Esophagus squamous epithelium (tissue), 5 donors: ENCODE measurements at places on chromosomes 4 and X. TPM values are rescaled to one million over a fixed set of nuclear protein-coding genes. Genes with fewer than 3 reads are reported as not detected.

DNA sequence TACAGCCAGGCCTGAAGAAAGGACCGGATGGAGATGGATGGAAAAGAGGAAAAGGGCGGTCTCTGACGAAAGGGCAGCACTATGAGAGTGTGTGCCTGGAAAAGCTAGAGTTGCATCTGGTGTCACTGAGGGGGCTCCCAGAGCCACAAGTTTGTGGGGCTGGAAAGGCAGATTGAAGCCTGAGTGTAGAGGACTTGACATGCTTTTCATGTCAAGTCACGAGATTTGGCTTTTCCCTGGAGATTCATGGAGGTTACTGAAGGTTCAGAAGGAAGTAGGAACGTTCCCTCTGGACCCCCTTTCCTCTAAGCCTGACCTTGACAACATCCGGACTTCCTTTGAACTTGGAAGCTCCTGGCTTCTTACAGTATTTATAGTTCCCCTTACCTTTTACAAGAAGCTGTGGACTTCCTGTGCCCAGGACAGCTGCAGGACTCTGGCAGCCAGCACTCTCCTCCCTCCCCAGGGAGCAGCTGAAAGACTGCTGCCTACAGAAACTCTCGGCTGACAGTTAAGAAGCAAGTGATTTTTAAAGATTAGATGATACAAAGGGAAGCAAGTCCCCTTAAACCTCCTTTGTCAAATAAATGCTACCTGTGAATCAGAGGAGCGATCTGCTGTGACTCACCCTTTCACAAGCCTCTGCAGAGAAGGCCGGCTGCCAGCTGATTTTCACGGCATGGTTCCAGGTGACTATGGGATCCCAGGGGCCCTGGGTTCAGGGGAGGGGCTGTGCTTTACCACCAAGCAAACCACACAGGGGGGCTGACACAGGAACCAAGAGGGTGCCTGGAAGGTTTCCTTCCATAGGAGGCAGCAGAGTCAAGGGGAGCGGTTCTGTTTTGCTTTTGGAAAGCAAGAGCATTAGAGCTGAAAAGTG lies 72.9 kb upstream of the STIM2 start:
- H3K4me3 ChIP-seq, result peak overlapping the region; percentile 21
- peaks cover 32% of the 10 kb centered on the region for H3K4me1 ChIP-seq
- peaks cover 90% of the 10 kb centered on the region for H3K27me3 ChIP-seq
- peak overlapping the region; percentile 45 for H3K27ac ChIP-seq
- DNase-seq, result no peak
- H3K36me3 ChIP-seq, result no peaks in the 10 kb centered on the region

GRCh38 chr4:123821861-123822260 lies 425.3 kb downstream of the SPRY1 start:
- H3K27ac ChIP-seq, result no peak overlapping the region
- H3K36me3 ChIP-seq, result no peaks in the 10 kb centered on the region
- DNase-seq, result no peak
- no peaks in the 10 kb centered on the region for H3K4me1 ChIP-seq

DNA sequence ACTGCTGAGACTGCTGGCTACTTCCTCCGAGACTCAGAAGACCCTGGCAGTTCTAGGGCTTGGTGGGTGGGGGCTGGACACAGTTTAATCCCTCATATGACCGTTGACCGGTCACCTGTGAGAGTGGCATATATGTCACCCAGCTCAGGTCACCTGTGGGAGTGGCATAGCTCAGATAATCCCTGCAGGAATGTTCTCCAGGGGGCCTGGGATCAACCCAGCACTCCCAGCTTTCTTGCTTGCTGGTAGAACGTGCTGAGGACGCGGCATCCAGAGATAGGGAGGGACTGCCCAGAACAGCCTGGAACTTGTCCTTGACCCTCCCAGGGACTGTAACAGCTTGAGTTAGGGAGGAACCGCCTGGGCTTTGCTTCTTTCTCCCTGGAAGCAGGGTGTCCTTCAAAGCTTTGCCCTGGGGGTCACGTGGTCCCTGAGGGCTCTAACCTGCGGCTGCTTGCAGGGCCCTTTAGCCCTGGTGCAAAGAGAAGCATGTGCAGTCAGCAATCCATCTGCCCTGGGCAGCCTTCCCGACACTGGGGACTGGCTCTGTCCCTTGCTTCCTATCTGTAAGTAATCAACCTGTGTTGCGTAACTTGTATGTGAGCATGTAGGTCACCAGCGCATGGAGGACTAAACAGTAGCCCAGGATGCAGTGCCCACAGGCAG lies 55.3 kb downstream of the ZFYVE28 start:
- no peak for DNase-seq
- H3K4me1 ChIP-seq, result peaks cover 8% of the 10 kb centered on the region
- no peaks in the 10 kb centered on the region for H3K27me3 ChIP-seq
- H3K36me3 ChIP-seq, result no peaks in the 10 kb centered on the region

DNA sequence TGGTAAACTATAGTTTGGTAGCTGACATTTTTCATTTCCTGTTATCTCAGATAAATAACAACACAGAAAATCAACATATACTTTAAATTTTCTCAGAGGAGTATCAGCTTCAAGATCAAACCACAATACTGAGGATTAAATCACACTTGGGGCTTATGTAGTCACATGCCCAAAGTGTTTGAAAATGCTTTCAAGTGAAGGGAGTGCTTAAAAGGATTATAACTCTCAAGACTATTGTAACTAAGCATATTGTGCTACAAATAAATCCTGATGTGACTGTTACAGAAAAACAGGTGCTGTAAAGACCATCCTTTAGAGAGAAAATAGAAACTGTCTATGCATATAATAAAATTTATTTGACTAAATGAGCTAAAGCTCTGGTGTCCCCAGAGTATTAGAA lies 887.6 kb downstream of the ADGRL3 start:
- H3K27me3 ChIP-seq, result no peaks in the 10 kb centered on the region
- no peak for DNase-seq
- H3K27ac ChIP-seq, result no peak overlapping the region
- H3K4me1 ChIP-seq, result no peaks in the 10 kb centered on the region

The PPP1R2C gene
- total RNA-seq, result not detected

- no peaks in the 10 kb centered on the region for H3K27me3 ChIP-seq
- H3K4me3 ChIP-seq, result no peak overlapping the region
- H3K4me1 ChIP-seq, result peaks cover 36% of the 10 kb centered on the region
- H3K36me3 ChIP-seq, result no peaks in the 10 kb centered on the region
- H3K27ac ChIP-seq, result no peak overlapping the region
- DNase-seq, result no peak
Measured at GRCh38 chr4:139761461-139761860, 95.8 kb downstream of the MGST2 start.

The CTSO gene
- 11.3 TPM for total RNA-seq

The AR gene
- 2.4 TPM for total RNA-seq

GRCh38 chrX:153468008-153468580 lies 2.3 kb downstream of the HAUS7 start:
- no peaks in the 10 kb centered on the region for H3K27me3 ChIP-seq
- no peak overlapping the region for H3K4me3 ChIP-seq
- DNase-seq, result no peak
- no peaks in the 10 kb centered on the region for H3K36me3 ChIP-seq
- peaks cover 43% of the 10 kb centered on the region for H3K4me1 ChIP-seq

GRCh38 chr4:159049780-159050375 lies 53.0 kb upstream of the RAPGEF2 start:
- no peak overlapping the region for H3K4me3 ChIP-seq
- no peaks in the 10 kb centered on the region for H3K36me3 ChIP-seq
- H3K4me1 ChIP-seq, result peaks cover 8% of the 10 kb centered on the region
- no peak for DNase-seq
- no peak overlapping the region for H3K27ac ChIP-seq

The TRO gene
- total RNA-seq, result 7.1 TPM

GRCh38 chr4:41881981-41882624 lies 53.1 kb upstream of the TMEM33 start:
- no peak for DNase-seq
- peak overlapping the region; percentile 62 for H3K4me3 ChIP-seq
- no peaks in the 10 kb centered on the region for H3K36me3 ChIP-seq
- no peak overlapping the region for H3K27ac ChIP-seq

DNA sequence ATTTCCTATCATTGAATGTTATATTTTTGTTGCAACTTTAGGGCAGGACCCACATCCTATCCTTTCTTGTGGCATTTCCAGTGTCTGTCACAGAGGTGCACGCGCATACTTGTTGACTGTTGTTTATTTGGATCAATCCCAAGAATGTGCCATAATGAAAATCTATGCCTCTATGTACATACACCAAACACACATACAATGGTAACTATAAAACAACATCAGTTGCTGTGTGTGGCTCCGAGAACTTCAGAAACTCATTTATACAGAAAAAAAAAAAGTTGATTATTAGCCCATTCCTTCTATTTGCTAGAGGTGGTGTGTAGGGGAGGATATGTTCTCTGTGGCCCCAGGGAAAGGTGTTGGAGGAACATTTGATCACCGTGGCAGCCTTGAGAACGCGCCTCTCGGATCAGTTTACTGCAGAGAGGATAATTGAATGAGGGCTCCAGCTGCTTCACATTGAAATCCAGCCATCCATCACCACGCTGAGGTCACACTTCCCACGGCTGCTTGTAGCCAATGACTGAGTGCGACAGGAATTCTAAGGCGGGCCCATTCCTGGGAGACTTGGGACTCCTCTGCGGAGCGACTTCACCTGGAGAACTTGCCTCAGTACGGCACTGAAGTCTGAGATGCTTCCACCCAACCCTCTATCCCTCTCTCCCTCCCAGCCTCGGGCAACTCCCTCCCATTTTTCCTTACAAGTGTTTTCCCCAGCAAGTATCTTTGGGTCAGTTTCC lies 19.5 kb downstream of the SMPX start:
- H3K27ac ChIP-seq, result no peak overlapping the region
- H3K36me3 ChIP-seq, result no peaks in the 10 kb centered on the region
- no peak for DNase-seq
- no peaks in the 10 kb centered on the region for H3K27me3 ChIP-seq
- no peaks in the 10 kb centered on the region for H3K4me1 ChIP-seq

DNA sequence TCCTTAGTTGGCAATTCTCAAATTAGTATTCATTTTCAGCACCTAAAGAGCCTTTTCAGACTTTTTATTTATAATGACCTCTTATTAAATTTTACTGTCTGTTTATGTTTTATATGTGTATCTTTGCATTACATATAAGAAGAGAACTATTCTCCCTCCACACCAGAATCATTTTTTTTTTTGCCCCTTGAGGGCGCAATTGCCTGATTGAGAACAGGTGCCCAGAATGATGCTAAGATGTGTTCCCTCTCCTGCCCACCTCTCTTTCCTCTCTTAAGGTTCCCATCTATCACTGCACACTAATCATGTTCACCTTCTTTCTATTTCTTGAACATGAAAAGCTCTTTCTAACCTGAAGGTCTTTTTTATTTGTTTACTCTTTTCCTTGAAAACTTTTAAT lies 44.2 kb upstream of the ADAM29 start:
- no peaks in the 10 kb centered on the region for H3K36me3 ChIP-seq
- no peak overlapping the region for H3K27ac ChIP-seq
- no peaks in the 10 kb centered on the region for H3K4me1 ChIP-seq
- no peak for DNase-seq
- no peaks in the 10 kb centered on the region for H3K27me3 ChIP-seq

GRCh38 chrX:51697397-51697796 lies 12.9 kb upstream of the CENPVL1 start:
- DNase-seq, result no peak
- H3K4me3 ChIP-seq, result no peak overlapping the region
- no peaks in the 10 kb centered on the region for H3K36me3 ChIP-seq
- no peaks in the 10 kb centered on the region for H3K4me1 ChIP-seq
- H3K27me3 ChIP-seq, result no peaks in the 10 kb centered on the region

The P2RY10 gene
- total RNA-seq, result 0.38 TPM

The ETFDH gene
- total RNA-seq, result 22.7 TPM

GRCh38 chr4:5827108-5828004 lies 65.5 kb downstream of the CRMP1 start:
- H3K4me3 ChIP-seq, result no peak overlapping the region
- no peak for DNase-seq
- no peaks in the 10 kb centered on the region for H3K27me3 ChIP-seq

DNA sequence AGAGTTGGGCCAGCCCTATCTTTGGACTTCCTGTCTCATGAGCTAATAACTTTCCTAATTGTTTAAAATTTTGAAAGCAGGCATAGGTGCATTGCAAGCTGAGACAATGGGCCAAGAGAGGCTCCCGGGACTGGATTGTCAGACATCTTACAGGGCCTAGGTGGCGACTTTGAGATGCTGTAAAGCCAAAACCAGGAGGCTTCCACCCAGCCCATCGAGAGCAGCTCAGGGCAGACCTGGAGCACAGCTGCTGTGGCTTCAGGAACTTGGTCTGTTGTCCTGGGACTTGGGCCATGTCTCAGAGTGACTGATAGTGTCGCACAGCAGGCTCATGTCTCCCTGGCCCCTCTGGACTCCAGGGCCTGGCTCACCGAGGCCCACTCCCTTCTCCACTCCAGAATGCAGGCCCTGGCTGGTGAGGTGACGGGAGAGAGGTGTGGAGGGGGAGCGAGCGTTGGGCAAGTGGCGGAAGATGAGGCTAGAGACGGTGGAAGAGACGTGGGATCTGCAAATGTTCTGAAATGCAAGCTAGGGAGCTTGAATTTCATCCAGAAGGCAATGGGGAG lies 24.1 kb upstream of the MTM1 start:
- H3K27me3 ChIP-seq, result no peaks in the 10 kb centered on the region
- H3K36me3 ChIP-seq, result no peaks in the 10 kb centered on the region
- H3K4me3 ChIP-seq, result no peak overlapping the region
- peaks cover 5% of the 10 kb centered on the region for H3K4me1 ChIP-seq
- DNase-seq, result no peak

DNA sequence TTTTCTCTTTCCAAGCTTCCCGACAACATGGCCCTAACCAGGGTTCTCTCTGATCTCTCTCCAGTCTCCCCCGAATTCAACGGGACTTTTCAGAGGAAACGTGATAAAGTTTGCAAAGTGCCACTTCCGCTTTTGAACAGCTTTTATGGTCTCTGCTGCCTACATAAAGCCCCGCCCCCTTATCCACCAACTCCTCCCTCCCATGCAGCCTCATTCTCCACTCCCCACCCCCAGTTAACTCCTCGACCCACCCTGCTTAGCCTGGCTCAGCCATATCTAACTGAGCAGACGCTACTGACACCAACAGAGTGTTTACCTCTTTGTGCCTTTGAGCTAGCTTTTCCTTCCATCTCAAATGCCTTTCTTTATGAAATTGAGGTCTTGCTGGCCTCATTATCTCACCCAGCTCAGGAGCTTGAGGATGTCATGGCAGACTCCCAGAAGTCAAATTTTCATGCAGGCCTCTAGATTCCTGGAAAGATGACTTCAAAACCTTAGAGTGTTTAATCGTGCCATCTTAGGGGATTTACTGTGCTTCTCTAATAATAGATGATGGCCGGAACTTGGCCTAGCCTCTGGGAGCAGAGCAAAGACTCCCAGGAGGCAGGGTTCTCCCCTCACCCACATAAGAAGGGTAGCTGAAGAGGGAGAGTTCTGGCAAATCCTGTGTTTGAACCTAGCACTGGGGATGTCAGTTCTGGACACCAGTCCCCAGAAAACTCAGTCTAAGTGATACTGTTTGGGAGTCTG lies 606.0 kb downstream of the BCOR start:
- H3K36me3 ChIP-seq, result no peaks in the 10 kb centered on the region
- peak overlapping the region; percentile 29 for H3K27ac ChIP-seq
- no peaks in the 10 kb centered on the region for H3K27me3 ChIP-seq

The ASMTL gene
- 21.4 TPM for total RNA-seq

GRCh38 chr4:17103231-17103630 lies 204.8 kb upstream of the LDB2 start:
- DNase-seq, result no peak
- H3K36me3 ChIP-seq, result no peaks in the 10 kb centered on the region
- H3K4me3 ChIP-seq, result no peak overlapping the region
- H3K27me3 ChIP-seq, result no peaks in the 10 kb centered on the region

The PLRG1 gene
- total RNA-seq, result 49.5 TPM
